Stimulated activated CD8-positive, alpha-beta memory T cell treated with anti-CD3 and anti-CD28 coated beads, Interleukin-4, amount 100 ng/mL, for 1 hour (primary cell): ENCODE measurements at places on chromosomes 6 and 20.

- no peak for DNase-seq
These were observed 40.8 kb upstream of the TIAM2 start for GRCh38 chr6:154954347-154954746.

DNA sequence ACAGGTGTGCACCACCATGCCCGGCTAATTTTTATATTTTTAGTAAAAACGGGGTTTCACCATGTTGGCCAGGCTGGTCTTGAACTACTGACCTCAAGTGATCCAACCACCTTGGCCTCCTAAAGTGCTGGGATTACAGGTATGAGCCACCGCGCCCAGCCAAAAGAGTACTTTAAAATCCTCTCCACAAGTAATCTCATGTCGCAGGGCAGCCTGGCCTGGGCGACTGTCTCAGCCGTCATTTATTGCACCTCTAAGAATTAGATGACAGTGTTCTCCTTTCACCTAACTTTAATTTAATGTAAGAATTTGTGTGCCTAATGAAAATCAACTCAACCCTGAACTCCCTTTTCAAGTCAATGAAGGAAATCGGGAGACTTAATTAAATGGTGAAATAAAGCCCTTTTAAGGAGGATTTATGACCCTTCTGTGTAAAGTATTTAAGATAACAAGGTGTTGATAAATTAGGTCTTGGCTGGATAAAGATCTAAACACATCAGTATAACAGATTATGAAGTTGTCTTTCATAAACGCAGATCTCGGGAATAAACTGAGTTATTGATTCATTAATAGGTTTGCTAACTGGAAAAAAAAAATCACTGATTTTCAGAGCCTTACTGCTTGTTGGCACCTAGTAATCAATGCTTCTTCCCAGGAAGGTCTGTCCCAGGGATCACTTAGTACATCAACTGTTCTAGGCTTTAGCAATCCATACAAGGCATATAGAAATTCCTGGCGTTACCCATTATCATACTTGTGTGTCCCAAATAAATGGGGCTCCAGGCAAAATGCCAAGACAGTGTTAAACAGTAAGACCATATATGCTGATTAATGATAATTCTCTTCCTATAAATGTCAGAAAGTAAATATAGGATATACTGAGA is 209.3 kb downstream of the GMDS start:
- DNase-seq: no peak

DNA sequence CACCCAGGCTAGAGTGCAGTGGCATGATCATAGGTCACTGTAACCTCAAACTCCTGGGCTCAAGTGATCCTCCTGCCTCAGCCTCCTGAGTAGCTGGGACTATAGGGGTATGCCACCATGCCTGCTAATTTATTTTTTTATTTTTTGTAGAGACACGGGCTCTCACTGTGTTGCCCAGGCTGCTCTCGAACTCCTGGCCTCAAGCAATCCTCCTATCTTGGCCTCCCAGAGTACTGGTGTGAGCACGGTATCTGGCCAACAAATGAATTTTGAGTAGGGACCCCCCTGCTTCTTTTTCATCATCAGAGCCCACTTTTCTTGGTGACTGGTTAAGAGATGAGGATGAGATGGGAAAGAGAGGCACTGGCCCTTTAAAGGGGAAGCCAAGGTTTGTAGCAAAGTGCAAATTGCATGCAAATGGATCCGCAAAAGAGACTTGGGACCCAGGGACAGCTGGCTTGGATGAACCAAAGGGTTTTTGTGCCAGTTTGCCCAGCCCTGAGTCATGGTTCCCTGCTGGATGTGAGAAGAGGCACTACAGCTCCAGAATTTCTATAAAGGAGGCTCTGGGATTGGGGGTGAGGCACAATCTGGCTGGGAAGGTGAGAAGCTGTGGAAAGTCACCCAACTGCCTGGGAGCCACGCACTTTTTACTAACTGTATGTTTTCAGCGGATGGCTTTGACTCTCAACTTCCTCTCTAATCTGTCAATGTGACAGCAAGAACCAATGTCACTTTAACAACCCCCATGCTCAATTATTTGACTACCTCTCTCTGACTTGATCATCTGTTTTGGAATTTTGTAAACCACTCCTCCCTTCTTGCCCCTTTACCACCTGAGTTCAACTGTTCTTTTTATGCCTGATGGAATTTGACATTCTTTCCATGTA is 58.7 kb upstream of the RNF24 start:
- no peak for DNase-seq

GRCh38 chr6:53162606-53163005 is 14.0 kb upstream of the GCM1 start:
- DNase-seq: no peak

DNA sequence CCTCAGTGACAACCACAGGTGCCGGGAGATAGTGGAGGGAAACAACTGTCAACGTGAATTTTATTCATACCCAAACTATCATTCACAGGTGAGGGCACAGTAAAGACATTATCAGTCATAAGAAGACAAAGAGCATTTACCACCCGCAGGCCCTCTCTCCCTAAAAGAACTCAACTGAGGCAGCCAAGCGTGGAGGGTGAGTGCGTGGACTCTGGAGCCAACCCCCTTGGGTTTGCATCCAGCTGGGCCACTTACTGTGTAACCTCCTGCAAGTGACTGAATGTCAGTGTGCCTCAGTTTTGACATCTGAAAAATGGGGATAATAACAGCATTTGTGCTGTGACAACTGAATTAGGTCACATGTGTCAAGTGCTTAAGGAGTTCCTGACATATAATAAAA is 70.6 kb upstream of the KCNK16 start:
- no peak for DNase-seq

DNA sequence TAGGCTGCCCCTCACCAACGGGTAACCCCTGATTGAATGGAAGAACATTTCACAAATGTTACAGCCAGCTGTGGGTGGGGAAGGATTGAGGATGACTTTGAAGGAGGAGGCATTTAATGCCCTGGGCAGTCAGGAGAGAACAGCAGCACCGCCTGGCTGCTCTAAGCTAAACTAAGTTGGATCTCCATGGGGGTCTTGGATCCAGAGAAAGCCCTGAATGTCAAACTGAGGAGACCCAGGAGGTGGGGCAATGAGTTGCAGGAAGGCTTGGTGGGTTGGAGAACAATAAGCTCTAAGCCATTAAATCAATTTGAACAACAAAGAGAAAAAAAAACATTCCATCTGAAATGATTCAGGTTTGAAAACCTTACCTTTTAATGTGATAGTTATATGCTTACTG is 35.4 kb downstream of the TMX4 start:
- DNase-seq: no peak

GRCh38 chr20:64056889-64057627 is 5.9 kb upstream of the TCEA2 start:
- no peak for DNase-seq

DNA sequence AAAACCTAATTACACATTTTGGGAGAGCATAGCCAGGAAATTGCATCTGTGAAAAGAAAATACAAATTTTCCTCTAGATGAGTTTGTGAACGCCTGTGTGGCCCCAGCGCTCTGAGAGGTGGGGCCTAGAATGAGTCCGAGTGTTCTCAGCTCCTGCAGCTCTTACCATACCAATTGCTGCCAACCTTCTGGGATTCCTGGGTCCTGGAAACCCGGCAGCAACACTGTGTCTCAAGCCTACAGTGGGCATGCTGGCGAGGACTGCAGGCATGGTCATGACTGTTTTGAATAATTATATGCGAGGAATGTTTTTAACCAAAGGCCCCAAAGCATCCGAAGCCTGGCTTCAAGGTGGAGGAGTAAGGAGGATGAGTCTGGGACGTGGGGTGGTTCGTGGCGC is 90.4 kb downstream of the SERAC1 start:
- no peak for DNase-seq

DNA sequence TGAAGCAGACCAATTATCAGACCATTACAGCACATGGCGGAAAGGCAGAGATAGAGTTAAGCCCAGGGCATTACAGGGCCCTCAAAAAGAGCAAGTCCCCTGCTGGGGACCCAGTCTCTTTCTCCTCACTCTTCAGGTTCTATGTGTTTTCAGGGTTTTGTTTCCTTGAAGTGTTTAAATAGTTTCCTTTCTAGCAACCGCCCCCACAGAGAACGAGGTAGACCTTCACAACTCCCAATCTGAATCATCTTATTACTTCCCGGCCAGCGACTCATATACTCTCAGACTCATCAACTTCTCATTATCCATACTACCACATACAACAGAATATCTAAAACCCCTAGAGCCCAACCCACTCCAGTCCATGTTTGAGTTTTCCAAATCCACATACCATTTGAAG is 526.6 kb upstream of the ARID1B start:
- DNase-seq: no peak

GRCh38 chr6:128767150-128767549 is 115.8 kb upstream of the LAMA2 start:
- no peak for DNase-seq

- DNase-seq: no peak
These were observed 167.3 kb downstream of the GRM4 start for GRCh38 chr6:33978412-33979150.

GRCh38 chr6:3309391-3310050 is 50.8 kb downstream of the PSMG4 start:
- DNase-seq: no peak
